ENCODE measurements at places on chromosomes 6 and 20. TPM values are rescaled to one million over a fixed set of nuclear protein-coding genes. Genes with fewer than 3 reads are reported as not detected.

GRCh38 chr6:17871189-17871519 lies 116.3 kb downstream of the KIF13A start:
- no peak for DNase-seq

The RSPH9 gene
- not detected for total RNA-seq

GRCh38 chr20:45020236-45020886 lies 54.0 kb downstream of the STK4 start:
- DNase-seq, result no peak

DNA sequence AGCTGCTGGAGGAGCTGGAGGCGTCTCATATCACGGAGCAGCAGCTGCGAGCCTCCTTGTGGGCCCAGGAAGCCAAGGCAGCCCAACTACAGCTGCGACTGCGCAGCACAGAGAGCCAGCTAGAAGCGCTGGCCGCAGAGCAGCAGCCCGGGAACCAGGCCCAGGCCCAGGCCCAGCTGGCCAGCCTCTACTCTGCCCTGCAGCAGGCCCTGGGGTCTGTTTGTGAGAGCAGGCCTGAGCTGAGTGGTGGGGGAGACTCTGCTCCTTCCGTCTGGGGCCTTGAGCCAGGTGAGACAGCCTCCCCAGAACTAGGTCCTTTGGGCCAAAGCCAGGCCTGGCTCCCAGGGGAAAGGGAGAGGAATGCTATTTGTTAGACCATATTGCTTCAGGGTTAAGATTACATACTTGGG lies 31.7 kb downstream of the C20orf173 start:
- no peak for DNase-seq

- DNase-seq, result no peak
These were observed 48.8 kb downstream of the SLC13A3 start for GRCh38 chr20:46602429-46602828.

The ACTL10 gene
- 0.18 TPM for total RNA-seq

- DNase-seq, result peak; percentile 10
These were observed 687.7 kb upstream of the MARCKS start for GRCh38 chr6:113169484-113169883.

The MDC1 gene
- total RNA-seq, result 12.6 TPM

GRCh38 chr20:38158701-38159351 lies 6.2 kb downstream of the TGM2 start:
- no peak for DNase-seq

DNA sequence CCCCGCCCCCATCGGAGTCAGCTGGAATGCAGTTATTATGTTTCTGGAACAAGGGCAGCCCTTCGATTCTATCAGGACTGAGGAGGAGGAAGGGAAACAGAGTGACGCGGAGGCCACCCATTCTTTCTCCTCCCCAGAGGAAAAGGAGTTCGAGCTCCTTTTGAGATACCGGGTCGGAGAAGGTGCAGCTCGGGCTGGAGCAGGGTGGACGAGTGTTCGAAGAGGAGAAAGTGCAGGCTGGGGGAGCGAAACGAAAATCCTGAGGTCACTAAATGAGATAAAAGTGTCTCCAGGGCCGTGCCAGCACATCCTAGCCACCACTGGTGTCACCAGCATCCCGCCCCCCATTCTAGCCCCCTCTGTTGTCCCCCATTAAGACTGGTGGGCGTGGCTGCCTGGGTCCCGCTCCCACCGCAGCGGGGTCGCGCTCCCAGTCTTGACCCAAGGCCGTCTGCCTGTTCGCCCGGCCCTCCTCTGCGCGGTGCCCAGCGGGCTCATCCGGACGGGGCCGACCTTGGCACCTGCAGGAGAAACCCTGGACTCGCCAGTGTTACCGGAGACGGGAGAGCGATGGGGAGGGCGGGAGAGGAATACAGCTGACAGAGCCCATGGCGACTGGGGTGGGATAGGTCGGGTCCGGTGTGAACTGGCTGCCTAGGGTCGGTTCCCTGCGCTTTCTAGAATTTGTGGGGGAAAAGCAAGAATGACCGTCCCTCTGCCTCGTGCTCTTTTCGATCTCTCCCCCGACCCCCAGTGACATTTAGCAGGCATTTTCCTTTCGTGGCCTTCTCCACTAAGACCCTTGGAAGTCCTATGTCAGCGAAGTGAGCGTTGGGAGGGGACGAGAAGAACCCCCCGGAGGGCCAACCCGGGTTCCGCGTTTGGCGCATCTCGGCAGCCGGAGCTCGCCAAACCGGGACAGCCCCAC lies 16.2 kb downstream of the FOXA2 start:
- DNase-seq, result no peak

DNA sequence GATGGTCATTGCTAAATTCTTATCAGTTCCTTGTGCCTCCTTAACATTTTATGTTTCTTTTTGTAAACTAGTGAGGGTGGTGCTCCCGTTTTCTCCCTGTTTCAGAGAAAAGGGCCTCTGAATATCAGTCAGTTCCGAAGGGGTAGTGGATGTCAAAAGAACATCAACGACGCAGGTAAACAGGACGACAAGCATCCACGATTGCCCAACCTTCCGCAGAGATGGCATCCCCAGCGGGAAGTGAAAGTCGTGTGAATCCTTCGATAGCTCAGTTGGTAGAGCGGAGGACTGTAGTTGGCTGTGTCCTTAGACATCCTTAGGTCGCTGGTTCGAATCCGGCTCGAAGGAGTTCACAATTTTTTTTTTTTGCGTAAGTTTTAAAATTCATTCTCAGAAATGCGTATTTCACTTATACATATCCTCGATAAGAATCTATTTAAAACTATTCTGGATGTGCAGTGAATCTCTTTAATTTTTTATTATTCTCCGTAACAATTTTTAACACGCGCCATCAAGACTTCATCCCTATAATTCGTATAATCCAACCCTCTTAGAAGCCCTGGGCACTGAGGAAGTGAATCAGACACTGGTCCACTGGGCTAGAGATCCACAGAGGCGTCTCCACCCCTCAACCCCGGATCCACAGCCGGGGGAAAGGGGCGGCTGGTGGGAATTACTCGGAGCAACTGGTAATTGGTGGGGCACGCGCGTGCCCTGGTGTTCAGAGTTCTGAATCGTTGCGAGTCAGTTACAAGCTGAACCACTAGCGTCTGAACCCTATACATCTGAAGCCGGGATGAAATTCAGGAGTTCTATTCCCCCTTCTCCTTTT lies 27.9 kb upstream of the ABT1 start:
- DNase-seq, result peak; percentile 93

GRCh38 chr6:167648501-167649278 lies 178.0 kb upstream of the AFDN start:
- DNase-seq, result no peak

- DNase-seq, result peak; percentile 67
These were observed 32.1 kb upstream of the JAG1 start for GRCh38 chr20:10705801-10706459.

The ENPP5 gene
- 2.5 TPM for total RNA-seq

- no peak for DNase-seq
These were observed 8.3 kb downstream of the NHSL1 start for GRCh38 chr6:138491017-138491416.

GRCh38 chr6:40295251-40295950 lies 291.8 kb downstream of the LRFN2 start:
- DNase-seq, result no peak

DNA sequence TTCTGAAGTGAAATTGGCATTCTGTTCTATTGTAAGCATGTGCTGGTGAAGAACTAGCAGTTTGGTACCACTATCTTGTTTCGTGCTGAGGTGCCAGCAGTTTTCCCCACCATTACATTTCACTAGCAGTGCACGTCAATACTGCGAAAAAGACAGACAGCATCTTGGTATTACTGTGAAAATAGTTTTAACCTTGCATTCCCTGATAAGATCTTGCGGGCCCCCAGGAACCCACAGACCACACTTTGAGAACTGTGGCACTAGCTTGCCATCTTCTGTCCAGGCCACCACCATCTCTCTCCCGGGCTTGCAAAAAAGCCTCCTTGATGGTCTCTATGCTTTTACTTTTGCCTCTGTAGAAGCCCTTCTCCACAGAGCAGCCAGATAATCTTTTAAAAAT lies 185.7 kb downstream of the BACH2 start:
- no peak for DNase-seq

DNA sequence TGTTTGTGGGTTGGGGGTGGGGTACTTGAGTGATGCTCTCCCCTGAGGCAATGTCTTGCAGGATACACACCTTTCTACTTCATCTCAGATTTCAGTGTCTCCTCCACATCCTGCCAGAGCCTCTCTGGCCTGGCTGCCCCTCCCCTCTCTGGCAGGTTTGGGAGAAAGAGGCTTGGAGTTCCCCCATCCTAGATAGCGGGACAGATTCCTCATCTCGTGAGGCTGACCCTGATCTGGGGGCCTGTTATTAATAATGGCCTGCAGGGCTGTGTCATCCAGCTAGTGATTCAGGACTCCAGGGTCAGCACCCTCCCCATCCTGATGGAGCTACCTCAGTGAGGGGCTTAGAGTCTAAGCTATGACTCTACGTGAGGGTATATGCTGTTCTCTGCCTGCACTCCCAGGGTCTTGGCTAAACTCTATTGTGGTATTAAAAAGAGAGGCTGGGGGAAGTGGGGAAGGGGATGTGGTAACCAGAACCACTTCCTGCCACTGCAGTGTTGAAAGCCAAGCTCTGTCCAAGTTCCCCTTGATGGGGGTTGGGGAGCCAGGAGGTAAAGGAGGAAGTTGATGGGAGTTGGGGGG lies 3.7 kb upstream of the MMP9 start:
- peak; percentile 35 for DNase-seq

- peak; percentile 63 for DNase-seq
These were observed 16.3 kb downstream of the LRRC1 start for GRCh38 chr6:53811082-53811481.

DNA sequence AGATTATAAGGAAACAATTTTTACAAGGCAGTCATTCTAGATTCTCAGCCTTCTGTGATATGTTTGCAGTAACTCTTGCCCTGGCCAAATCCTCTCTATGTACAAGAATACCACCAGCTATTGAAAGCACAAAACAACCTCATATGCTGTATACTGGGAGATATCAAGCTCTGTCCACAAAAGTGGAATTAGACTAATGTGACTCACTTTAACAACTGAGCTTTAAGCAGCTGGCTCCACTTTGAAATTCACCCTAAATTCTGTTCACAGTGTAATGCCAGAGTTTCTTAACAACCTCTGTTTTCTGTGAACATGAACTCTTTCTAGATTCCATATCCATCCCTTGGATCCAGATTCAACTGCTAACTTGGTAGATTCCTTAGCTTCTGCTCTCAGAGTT lies 47.6 kb downstream of the CHD6 start:
- no peak for DNase-seq

DNA sequence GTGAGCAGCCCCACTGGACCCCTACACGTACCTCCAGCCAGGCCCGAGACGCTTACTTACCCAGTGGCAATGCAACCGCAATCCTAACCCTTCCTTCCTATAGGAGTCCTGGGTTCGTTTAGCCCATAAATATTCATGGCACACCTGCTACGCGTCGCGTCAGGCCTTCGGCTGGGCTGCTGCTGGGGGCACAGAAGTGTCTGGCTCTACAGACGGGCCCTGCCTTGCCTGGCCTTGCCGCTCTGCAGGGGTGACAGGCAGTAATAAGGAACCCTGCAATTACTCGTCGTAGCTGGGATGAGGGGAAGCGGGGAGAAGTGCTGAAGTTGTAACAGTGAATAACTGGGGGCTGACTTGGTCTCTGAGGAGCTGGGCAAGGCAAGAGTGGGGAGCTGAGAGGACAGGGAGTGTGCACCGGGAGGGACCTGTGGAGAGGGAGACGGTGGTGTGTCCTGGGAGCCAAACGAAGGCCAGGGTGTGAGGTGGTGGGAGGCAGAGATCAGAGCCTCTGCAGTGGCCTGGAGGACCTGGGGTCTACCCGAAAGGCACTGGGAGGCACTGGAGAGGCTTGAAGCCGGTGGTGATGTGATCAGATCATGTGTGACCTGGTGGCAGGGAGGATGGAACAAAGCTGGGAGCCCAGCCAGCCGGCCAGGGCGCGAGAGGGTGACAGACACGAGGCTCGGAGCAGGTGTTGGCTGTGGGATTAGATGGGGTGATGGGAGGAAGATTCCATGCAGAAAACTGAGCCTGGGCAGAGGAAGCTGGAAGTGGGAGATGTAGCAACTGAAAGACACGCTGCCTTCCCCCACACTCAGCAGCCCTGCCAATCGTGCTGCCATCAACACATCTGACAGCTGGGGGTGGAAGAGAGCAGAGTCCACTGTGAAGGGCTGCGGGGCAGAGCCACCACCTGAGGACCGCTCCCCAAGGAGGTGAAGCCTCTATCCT lies 36.4 kb downstream of the PSMG4 start:
- no peak for DNase-seq

GRCh38 chr6:137737836-137738596 lies 129.0 kb upstream of the TNFAIP3 start:
- DNase-seq, result peak; percentile 76

Measured in Daoy (cell line).